ENCODE measurements at places on chromosomes 4 and X.

DNA sequence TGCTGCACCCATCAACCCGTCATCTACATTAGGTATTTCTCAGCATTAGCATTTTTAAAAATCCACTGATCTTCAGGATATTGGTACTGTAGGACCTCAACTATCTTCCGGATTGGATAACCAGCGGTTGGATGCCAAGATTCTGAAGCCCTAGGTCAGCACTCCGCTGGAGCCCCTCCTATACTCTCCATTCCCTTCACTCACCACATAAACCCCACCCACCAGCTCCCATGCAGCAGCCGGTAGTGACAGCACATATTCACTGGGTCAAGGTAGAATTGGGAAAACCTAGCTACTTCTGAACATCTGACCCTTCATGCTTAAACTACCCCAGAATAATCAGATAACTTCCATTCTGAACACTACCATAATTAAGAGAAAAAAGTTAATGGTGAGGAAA lies 134.9 kb downstream of the CORIN start:
- DNase-seq, result no peak

GRCh38 chrX:109753256-109753655 lies 20.2 kb upstream of the ACSL4 start:
- no peak for DNase-seq

DNA sequence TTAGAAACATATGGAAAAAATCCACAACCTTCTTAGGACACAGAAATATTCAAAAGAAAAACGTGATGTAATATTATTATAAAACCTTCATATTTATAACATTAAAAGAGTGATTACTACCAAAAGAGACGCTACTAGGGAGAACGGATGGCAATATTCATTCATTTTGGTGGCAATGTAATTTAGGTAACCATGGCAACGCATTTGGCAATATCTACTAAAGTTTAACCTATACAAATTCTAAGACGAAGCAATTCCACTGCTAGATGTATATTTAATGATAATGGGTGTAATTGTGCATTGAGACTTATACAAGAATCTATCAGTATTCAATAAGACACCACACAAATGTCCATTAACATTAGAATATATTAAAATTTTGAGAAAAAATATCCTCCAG lies 709.4 kb downstream of the ARAP2 start:
- DNase-seq, result no peak

DNA sequence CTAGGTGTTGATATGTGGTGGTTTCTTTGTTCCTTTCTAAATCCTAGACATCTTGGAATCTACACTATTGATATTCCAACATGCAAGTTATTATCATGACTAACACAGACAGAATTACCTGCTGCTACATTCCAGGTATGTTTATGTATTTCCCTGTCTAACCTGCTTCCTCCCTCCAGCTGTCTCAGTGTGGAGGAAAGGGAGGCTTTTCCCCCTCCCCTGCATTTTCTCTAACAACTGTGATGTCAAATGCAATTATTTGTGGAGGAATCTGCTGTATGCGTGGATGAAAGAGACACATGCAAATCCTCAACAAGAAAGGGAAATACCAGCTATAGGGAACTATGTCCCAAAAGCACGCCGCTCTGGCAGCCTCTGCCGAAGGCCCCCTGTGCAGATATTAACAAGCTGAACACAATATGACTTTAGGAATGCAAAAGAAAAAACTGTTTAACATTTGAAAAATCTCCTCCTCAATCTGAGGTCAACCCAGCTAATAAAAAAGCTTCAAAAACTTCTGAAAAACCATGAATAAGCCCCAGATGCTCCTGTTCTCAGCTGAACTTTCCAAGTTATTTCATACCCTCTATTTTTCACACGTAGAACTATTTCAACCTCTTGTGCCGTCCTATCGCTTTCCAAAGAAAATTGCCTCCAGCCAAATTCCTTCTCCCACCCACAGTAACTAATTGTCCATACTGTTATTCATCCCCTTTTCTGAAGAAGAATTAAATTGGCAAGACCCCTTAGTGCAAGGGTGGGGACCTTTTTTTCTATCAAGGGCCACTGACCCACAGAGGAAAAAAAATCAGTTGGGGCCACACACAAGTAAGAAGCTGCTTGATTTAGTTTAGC lies 225.1 kb upstream of the GPC4 start:
- DNase-seq, result no peak

DNA sequence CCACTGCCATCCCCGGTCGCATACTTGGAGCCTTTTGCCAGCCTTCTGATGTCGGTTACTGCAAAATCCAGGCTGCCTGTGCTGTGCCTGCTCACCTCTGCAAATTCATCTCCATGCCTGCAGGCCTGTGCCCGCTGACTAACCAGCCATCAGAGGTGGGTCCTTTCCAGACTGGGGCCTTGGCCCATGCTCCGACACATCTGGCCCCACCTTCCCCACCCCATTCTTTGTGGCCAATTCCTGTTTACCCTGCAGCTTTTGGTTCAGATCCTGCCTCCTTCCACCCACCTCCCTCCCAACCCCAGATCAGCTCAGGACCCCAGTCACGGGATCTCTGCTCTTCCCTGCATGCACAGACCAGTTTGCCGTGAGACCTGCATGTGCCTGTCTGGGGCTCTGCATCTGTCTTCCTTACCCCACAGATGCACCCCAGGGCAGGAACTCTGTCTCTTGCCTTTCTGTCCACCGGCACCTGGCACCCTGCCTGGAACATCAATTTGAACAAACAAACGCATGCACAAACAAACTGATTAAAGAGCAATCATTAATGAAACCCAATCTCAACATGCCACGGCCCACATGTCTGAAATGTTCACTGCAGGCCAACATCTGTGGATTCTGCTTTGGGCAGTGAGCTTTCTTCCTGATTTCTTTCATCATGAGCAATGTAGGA lies 112.8 kb upstream of the PSAPL1 start:
- DNase-seq, result no peak

DNA sequence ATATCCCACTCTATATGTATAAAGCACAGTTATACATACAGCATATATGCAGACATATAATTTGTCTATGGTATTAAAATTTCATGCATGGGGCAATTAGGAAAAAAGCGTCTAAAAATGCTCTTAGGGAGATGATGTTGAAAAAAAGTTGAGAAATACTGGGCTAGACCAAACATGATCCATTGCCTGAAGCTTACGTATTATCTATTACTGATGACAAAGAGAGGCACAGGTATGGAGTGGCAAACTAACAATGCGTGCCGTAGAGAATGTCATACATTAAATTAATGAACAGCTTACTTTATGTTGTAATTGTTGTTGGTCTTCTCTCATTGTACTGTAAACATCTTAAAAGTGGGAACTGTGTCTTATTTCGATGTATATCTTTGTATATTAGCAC lies 13.9 kb downstream of the RHOH start:
- DNase-seq, result no peak

DNA sequence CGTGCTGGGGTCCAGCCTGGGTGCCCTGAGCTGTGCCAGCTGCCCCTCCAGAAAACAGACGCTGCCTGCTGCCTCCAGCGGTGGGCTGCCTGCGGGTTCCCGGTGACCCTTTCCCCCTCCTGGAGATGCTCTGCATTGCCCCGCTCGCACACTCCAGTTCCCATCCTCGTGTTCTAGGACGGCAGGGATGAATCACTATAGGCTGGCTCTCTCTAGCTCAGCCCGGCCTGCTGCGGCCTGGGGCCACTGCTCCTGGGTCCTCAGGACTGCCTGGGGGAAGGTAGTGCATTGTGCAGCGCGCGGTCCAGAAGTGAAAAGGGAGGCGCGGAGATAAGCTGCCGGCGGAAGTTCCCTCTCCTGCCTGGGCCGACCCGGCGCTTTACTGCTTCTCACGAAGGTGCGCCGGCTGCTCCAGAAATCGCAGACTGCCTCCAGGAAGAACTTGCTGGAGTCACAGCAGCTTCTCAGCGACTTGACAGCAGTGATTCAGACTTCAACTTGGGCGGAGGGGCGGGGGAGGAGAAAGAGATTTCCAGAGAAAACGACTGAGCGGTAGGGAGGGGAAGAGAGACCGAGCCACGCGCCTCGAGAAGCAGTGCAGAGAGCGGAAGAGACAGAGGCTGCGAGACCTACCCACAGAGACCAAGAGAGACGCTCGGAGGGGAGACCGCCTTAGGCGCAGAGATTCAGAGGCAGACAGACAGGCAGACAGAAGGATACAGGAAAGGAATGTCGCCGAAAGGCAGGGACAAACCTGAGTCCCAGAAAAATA lies 6.7 kb upstream of the MSX1 start:
- DNase-seq, result no peak

GRCh38 chr4:158121161-158121579 lies 51.7 kb downstream of the GASK1B start:
- no peak for DNase-seq

- no peak for DNase-seq
These were observed 109.2 kb downstream of the MAPK10 start for GRCh38 chr4:86250619-86251018.

DNA sequence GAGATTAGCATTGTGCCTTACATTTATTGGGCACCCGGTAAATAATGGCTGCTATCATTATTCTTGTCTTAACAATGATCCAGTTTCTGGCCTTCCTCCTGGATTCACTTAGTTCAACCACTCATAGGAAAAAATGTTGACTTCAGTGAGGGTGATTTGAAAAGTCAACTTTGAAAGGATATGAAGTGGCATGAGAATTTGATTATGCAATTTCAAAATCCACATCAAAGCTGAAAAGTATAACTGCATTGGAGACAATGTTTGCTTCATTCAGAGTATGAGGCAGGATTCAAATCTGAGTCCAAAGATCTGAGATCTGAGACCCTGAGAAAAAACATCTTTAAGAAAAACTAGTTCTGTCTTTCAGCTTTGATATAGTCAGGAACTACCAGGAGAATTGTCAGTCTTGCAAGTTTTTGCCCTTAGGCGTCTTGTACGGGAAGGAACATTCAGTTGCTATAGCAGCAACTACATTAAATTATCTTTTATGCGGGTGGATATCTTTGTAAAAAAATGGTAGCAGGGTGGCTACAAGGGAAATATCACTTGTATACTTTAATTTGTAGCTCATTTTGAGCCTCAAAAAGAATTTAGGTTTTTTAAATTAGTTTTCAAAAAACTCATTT lies 587.5 kb upstream of the LCORL start:
- DNase-seq, result no peak

DNA sequence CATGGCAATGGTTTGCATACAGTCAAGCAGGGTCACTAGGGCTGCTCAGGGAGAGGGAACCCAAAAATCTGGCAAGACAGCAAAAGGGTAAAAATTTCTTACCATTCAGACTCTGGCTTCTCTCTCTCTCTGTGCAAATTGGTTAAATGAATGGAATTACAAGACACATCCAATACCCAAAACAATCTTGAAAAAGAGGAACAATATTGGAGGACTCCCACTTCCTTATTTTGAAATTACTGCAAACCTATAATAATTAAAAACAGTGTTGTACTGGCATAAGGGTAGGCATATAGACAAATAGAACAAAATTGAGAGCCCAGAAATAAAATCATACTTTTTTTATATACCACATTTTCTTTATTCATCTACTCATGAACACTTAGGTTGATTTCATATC lies 24.1 kb downstream of the ETDA start:
- no peak for DNase-seq

DNA sequence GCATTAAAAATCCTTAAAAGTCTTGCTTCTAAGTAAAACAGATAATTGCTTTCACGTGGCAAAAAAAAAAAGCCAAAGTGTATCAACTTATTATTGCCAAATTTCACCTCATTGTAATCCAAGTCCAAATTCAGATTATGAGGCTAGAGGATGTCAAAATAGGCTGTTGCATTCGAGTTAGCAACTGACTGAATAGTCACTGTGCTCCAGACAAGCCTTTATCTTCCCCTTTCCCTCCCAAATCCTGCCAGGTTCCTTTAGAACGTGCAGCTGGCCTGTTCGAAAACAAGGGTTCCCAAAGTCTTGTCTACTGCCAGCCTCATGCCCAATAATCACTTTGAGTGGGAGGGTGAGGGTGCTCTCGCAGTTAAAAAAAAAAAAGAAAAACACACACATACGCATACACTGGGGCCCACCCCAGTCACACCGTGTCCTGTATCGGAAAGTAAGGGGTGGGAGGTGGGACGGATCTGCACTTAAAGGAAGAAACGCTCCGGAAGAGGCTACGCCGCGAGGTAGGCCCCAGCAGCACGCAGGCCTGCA lies 603 bp downstream of the MAD2L1 start:
- DNase-seq, result no peak

GRCh38 chr4:111961809-111962208 lies 183.4 kb upstream of the FAM241A start:
- no peak for DNase-seq

- DNase-seq, result no peak
These were observed 42.4 kb downstream of the NAT8L start for GRCh38 chr4:2101346-2102044.

DNA sequence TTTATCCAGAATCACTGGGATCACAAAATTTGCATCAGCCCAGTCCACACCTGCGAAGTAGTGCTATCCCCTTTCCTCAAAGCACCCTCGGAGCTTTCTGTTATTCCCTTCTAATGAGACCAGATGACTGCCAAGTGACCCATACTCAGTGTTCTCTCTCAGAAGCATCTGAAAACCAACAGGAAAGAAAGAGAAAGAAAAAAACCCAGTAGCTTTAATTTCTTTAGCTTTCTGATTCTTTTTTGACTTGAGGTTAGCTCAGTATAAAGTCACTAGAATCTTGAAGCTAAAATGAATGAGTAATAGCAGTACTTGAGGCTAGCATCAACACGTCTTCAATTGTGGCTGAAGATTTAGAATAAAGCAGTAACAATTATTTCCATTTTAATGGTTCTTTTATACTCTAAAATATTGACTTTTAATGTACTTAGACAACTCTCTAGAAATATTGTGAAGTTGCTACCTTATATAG lies 124.4 kb downstream of the ANK2 start:
- no peak for DNase-seq

GRCh38 chr4:116066711-116067245 lies 953.4 kb upstream of the NDST4 start:
- no peak for DNase-seq

DNA sequence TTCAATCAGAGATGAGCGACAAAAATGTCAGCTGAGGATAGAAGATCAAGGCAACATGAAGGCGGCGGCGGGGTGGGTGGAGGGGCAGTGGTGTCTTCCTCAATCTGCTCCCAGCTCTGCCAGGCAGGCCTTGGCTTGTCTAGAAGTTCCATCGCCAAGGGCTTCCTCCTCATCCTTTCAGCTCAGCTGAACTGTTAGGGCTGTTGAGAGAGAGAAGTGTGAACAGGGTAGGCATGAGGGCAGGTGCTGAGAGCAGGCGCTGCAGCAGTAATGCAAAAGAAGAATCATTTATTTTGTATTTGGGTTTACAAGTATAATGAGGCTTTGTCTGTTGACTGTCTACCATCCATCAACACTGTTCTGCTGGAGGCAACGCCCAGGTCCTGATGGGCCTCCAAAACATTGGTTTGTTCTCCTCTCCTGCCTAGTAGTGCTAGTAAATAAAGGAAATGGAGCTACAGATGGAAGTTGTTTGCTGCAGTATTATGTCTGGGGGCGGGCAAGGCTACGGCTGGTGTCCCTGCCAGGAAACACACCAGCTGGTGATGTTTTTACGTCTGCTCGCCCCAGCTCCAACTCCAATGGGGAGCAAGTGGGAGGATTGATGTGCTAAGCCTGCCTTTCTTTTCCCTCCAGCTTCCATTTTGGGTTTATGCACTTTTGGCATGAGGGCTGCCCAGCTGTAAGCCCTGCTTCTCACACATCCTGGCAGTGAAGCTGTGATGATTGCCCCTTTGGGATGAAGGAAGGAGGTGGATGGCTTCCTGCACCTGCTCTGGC lies 139.4 kb upstream of the BOD1L1 start:
- no peak for DNase-seq
